Left ventricle myocardium superior (tissue), 1 donor: ENCODE measurements at places on chromosomes 6 and 20. TPM values are rescaled to one million over a fixed set of nuclear protein-coding genes. Genes with fewer than 3 reads are reported as not detected.

DNA sequence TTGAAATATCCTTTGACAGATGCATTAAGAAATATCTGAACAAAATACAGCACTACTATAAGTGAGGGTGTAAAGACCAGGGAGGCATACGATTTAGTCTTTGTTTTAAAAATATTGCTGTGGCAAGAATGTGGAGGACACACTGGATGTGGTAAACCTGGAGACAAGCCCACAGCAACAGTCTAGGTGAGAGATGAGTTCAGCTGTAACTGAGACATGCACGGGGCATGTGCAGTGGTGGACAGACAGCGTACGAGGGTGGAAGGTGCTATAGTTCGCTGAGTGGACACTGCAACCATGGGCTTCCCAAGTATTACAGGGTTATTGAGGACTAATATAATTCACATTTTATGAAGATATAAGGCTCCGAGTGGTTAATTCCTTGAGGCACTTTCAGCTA, 1.8 kb downstream of the NANP start:
- no peak for DNase-seq

DNA sequence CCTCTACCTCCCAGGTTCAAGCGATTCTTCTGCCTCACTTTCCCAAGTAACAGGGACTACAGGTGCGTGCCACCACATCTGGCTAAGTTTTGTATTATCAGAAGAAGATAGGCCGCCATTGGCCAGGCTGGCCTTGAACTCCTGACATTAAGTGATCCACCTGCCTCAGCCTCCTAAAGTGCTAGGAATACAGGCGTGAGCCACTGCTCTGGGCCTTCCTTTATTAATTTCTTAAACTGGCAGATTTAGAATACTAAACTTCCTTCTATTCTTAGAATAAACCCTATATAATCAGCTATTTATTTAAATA, 86.6 kb downstream of the HFE start:
- DNase-seq, result no peak

- DNase-seq, result no peak
These were observed 385.6 kb downstream of the CDKAL1 start for GRCh38 chr6:20919677-20920385.

DNA sequence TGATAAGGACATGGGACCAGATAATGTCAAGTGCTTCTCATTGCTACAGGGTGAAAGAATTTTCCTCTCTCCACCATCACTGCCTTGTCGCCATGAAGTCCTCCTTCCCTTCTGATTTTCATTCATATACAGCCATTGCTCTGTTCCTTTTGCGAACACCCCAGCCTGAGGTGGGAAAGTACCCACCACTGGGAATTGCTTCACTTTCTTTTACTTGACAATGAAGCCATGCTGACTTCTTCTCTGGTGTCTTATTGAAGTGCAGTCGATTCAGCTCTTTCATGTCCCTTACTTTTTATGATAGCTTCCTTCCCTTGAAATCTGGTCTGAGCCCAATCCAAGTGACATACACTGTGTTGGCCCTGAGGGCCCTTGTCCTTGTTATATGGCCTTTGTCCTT, 16.2 kb downstream of the DAAM2 start:
- no peak for DNase-seq

DNA sequence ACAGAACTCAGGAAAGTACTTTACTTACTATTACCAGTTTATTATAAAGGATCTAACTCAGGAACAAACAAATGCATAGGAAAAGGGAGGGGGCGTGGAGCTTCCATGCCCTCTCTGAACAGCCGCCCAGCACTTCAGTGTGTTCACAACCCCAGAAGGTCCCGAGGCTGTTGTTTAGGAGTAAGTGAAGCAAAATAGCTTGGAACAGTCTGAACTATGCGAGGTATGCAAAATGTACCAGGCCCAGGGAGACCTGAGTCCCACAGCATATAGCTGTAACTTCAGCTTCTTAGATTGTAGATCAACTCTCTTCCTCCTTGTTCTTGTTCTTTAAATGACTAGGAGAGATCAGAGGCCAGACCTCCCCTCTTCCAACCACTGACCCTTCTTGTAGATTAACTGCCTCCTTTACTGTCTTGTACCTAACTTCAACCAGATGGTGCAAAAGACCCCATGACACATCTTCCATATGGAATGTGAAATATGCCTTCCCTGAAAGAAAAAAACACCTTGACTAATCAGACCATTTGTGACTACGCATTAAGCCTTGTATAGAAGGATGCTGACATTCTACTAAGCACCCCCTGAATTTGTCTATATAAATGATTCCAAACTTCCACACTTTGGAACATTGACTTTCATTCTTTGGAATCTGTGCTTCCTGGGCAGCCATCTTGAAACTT, 98.8 kb upstream of the SNX9 start:
- DNase-seq, result no peak

SPATA2 gene
- 8.5 TPM for total RNA-seq
